T47D (cell line): ENCODE measurements at places on chromosomes 1 and 21.

- DNase-seq = no peak
Measured at GRCh38 chr1:1764876-1765470, 13.3 kb downstream of the NADK start.

DNA sequence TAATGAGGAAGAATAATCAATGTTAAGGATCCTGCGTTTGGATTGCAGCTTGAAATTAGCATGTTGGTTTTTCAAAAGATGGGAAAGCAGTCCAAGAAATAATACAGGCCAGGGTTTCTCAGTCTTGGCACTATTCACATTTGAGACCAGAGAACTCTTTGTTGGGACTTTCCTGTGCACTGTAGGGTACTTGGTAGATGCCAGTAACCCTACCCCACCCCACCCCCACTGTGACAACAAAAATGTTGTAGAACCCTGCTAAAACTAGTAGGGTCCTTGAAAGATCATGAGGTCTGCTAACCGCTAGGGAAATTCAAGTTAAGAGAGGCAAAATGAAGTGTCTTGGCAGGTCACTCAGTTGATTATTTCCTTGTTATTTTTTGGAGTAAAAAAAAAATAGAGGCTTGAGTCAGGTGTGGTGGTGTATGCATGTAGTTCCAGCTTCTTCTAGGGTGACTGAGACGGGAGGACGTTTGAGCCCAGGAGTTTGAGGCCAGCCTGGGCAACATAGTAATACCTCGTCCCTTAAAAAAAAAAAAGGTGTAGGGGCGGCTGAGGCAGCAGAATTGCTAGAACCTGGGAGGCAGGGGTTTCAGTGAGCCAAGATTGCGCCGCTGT lies 53.3 kb downstream of the SPEN start:
- no peak for DNase-seq

DNA sequence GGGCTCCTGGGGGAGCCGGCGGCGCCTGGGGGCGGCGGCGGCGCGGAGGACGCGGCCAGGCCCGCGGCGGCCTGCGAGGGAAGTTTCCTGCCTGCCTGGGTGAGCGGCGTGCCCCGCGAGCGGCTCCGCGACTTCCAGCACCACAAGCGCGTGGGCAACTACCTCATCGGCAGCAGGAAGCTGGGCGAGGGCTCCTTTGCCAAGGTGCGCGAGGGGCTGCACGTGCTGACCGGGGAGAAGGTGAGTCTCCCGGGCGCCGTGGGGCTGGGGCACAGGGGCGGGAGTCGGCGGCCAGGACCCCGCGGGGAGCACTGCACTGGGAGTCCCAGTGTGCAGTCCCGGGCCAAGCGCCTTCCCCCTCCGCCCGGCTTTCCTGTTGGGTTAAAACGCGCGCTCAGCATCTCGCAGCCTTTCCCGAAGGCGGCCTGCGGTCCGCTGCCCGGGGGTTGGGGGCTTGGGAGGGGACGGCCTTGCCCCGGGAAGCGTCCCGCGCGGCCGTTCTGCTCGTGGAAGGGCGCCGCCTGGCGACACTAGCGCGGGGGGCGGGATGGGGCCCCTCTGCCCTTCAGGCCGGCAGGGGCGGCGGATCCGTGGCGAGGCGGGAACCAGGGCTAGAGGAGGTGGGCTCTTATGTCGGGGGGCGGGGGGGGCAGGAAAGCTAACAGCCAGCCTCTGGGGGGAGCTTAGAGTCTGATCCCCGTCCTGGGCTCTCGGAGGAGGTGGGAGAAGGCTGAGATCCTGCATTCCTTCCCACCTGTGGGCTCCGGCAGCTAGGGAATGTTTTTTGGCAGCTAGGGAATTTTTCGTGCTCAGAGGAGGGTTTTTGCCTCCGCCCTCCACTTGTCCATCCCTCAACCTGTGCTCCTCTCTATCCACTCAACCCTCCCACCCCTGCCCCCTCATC lies 1.1 kb downstream of the HUNK start:
- peak; percentile 60 for DNase-seq

DNA sequence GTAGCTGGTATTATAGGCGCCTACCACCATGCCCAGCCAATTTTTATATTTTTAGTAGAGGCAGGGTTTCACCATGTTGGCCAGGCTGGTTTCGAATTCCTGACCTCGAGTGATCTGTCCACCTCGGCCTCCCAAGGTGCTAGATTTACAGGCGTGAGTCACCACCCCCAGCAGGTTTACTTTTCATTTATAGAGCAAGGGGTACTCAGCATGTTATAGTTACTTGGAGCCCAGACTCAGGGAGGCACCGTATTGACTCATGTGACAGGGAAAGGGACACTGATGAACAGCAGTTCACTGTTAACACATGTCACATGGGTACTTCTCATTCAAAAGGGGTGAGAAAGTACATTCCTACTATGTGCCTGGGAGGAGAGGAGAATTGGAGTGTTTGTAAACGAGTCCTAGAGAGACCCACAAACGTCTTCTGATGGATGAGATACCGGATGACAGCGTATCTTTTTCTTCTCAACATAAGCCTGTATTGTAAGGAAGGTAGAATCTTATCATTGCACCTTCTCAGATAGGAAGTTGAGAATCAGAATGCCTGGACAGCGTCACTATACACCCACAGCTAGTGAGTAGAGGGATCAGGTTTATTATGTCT lies 510.0 kb downstream of the USP25 start:
- DNase-seq = no peak

DNA sequence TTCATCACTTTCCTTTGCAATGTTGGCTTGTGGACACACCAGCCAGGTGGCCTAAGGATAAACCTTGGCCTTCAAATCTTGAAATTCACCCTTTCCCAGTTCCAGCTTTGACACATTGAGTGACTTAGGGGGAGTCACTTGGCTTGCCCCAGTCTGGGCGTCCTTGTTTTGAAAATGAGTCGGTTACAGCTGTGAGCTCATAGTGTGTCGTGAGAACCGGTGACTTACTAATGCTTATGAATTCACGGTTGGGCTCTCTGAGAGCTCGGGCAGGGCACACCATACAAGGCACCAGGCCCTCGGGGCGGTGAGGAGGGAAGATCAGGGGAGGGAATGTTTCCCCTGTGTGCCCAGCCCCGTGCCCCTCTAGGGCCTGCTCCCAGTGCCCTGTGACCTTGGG lies 126.9 kb upstream of the TMPRSS2 start:
- DNase-seq = no peak

- DNase-seq = no peak
Measured at GRCh38 chr1:145714524-145715111, 4.7 kb upstream of the CD160 start.

DNA sequence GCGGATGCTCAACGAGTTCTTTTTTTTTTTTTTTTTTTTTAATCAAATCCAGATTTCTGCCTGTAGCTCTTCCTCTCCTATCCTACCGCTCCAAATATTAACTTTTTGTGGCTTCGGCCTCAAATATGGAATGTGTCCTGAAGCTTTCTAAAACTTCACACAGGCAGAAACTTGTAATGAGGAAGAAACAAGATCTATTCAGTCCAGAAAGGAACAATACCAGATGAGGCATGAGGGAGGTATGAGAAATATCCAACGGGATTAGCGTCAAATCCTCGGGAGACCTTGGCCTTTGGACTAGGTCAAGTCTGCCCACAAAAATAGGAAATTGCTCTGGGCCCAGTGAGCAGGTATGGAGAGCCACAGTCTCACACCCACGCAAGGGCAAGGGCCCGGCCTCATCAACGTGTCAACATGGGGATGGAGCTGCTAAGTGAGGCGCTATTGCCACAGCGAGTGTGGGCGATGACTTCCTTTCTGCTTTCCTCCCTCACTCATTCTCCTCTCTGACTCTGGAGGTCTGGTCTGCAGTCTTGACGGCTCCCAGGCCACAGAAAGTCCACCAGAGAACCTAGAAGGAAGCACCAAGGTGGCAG lies 66.6 kb downstream of the BCAR3 start:
- DNase-seq = no peak

DNA sequence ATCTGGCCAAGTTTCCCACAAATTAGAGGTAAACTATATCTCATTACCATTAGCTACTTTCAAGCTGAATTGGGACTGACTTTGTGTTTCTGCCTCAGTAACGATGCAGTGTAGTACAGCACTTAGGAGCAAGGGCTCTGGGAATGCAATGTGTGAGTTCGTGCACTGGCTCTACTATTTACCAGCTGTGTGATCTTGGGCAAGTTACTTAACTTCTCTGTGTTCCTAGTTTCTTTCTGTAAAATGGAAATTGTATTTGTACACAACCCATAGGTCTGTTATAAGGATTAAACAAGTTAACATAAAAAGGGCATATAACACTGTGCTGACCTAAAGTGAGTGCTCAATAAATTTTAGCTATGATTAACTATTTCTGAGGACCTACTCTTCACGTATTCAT lies 65.0 kb upstream of the CSF1 start:
- no peak for DNase-seq

- no peak for DNase-seq
Measured at GRCh38 chr1:24849672-24850295, 80.3 kb downstream of the RUNX3 start.

GRCh38 chr21:42659416-42660117 lies 6.1 kb downstream of the PDE9A start:
- no peak for DNase-seq

DNA sequence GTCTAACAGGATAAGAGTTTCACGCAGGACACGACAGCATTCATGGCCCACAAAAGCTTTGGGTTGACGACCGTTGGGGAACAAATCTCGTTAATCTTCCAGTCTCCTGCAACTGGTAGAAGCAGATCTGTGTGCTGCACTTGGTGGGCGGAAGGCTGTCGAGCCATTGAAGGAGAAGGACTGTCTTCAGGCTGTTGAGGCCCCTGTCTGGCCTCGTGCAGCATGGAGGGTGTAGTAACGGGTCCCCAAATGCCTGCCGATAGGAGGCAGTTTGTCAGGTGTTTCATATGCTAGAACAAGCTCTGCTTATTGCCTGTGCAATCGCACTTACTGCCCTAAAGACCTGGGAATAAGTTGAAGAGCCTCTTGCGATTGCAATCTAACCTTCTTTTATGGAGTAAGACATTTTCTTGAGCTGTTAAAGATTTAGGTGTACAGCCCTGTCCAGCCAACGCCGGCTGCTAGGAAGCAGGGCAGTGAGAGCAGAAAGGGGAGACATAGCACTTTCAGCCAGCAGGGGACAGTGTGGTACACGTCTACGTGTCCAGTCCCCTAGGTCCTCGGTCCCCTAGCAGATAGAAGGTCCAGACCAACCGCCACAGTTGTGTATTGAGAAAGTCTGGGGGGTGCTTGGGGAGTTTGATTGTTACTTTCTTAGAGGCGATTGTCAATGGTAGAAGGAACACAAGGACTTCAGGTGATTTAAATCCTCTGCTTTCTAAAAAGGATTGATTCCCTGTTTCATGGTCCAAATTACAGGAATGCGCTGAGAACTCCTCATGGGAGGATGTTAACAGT lies 102.3 kb upstream of the TMPRSS2 start:
- DNase-seq = peak; percentile 52

DNA sequence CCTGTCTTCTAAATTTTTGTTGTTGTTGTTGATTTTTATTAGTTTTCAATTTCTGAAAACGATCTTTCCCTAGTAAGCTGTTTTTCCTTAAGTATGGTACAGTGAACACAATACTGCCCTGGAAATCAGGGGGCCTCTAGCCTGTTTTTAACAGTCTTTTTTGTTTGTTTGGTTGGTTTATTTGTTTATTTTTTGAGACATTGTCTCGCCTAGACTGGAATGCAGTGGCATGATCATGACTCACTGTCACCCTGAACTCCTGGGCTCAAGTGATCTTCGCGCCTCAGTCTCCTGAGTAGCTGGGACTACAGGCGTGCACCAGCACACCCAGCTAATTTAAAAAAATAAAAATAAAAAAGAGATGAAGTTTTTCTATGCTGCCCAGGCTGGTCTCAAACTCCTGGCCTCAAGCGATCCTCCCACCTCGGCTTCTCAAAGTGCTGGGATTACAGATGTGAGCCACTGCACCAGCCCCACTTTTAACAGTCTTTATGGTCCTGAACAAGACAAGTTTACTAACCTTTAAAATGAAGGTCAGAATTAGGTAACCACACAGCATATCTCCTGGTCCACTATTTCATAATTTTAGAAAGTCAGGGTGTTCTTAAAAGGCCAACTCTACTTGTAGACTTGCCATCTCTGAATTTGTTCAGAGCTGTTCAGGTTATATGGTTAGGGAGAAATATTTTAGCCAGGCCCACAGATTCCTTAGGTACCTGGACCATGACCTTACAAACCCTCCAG lies 35.4 kb downstream of the TBCE start:
- DNase-seq = no peak

DNA sequence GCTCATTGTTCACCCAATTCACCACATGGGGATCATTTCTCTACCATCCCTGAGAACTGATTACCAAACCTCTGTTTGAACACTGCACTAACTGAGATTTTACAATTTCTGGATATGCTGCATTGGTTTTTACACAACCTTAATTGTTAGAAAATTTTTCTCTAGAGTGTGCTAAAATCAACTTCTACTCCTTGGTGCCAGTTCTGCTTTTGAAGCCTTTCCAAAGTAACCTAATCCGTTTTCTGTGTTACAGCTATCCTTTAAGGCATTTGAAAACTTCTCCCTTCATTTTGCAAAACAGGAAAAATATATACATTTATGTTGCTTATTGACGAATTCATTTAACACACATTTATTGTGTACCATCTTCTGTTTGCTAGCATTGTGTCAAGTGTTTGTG lies 23.7 kb downstream of the SMAP2 start:
- DNase-seq = no peak

DNA sequence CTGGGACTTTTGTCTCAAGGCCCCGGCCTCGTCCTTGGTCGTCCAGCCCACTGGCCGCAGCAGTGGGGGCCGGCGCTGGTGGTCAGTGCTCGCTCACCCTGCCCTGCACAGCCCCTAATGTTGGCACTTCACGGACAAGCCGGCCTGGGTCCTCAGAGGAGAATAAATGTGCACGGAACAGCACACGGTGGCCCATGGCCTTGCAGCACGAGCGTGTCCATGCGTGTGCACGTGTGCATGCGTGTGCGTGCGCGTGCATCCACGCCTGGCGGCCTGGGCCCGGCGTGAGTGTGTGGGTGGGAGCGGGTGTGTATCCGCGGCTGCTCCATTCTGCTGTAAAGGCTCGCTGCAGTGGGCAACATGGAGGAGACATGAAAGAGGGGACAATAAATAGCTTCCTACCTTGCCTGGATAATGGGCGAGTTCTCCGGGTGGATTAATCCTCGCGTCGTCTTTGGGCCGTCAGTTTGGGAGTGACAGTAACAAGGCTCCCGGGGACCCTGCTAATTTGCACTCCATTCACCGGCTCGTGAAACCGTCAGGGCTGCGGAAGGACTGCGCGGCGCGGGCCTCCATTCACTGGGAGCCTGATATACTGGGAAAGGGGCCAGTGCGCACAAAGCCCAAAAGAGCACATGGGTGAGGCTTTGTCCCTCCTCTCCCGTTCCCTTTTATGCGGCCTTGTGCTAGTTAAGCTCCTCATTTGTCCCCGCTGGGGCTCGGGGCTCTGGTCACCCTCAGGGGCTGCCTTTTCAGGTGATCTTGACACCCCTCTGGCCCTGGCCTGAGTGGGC lies 142.8 kb downstream of the PRDM16 start:
- DNase-seq = no peak

- DNase-seq = no peak
Measured at GRCh38 chr1:228084325-228084724, 1.8 kb downstream of the ARF1 start.
